ENCODE measurements at places on chromosomes 12 and 14. TPM values are rescaled to one million over a fixed set of nuclear protein-coding genes. Genes with fewer than 3 reads are reported as not detected.

DNA sequence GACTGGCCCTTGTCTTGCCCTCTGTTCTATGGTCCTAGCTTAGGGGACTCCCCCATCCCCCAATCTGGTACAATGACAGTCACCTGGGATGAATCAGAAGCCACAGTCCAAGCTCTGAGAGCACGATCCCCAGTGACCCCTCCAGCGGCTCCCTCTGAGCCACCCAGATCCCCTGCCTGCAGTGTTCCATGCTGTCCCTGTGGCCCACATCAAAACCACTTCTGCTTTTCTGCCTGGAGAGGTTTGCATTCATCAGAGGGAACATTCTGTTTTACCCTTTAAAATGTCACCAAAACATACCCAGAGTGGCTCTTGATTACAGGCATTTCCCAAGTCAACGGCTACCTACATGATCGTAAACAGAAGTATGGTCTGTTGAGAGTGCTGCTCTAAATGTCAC lies 47.5 kb downstream of the NOS1 start:
- DNase-seq: no peak

DNA sequence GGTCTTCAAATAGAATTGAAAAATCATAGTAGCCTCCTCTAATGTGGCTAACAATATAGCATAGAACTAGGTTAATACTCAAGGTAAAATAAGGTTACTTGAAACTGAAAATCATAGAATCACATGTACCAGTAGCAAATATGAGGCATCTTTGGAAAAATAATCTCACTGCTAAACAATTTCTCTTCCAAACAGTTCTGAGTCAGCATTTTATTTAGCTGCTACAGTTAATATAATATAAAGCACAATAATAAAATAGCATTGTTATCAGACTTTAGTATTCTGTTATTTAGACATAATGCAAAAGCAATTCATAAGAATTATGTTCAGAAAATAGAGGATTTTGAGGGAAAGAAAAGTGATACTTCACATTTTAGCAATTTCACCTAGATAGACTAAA lies 35.0 kb downstream of the ERO1A start:
- DNase-seq: no peak

- DNase-seq: peak; percentile 60
Observed at GRCh38 chr12:32470936-32471470, 71.6 kb downstream of the FGD4 start.

GRCh38 chr14:28348797-28349196 lies 417.8 kb upstream of the FOXG1 start:
- no peak for DNase-seq

DNA sequence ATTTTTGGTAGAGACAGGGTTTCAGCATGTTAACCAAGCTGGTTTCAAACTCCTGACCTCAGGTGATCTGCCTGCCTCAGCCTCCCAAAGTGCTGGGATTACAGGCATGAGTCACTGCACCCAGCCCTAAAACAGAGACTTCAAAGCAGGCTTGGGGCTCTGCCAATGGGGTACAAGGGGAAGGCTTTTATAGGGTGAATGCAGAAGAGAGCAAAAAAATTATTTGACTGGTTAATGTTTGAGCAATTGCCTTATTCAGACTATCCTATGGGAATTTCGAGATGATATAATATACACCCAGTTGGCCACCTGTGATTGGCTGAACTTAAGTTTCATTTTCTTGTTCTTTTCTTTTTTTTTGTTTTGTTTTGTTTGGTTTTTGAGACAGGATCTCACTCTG lies 31.5 kb upstream of the ACTN1 start:
- no peak for DNase-seq

Gene RNASE1
- 21.4 TPM for total RNA-seq

- DNase-seq: no peak
Observed at GRCh38 chr14:60935319-60935718, 45.6 kb downstream of the TRMT5 start.

DNA sequence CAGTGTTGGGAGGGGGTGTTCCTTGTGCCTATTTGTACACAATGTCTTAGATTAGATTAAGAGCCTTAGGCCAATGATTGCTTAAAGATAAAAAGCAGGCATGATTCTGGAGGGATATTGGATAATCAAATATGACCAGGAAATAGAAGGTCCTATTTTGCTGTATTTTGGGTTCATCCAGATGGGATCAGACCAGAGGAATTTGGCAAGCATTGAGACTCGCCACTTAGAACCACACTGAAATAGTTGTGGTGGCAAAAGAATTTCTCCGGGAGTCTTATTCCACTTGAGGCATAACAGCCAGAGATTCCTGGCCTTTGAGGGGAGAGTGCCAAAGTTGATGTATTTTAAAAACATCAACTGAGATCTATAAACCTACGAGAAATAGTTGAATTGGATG lies 327.2 kb downstream of the RAD51B start:
- no peak for DNase-seq

Gene MOAP1
- total RNA-seq: 10.4 TPM

Gene MYO1H
- not detected for total RNA-seq

Gene SRGAP1
- total RNA-seq: 1.1 TPM

DNA sequence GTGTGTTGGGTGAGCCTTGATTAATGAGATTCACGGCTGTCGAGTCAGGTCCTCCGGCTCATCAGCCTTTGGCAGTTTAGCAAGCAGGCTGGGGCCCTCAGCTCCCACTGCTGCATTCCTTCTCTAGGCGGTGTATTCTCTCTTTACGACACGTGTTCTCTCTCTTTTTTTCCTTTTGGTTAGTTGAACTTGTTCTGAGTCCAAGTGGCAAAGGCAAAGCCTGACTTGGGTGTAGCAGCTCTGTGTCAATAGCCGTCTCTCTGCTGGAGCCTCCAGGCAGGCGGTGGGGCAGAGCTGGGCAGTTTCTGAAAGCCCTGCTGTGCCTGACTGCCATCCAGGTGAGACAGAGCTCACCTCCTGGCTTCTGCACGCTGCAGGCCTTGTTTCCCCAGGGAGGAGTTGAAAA lies 46.6 kb downstream of the SUSD6 start:
- peak; percentile 75 for DNase-seq

- DNase-seq: no peak
Observed at GRCh38 chr12:89098441-89099112, 253.7 kb downstream of the DUSP6 start.

DNA sequence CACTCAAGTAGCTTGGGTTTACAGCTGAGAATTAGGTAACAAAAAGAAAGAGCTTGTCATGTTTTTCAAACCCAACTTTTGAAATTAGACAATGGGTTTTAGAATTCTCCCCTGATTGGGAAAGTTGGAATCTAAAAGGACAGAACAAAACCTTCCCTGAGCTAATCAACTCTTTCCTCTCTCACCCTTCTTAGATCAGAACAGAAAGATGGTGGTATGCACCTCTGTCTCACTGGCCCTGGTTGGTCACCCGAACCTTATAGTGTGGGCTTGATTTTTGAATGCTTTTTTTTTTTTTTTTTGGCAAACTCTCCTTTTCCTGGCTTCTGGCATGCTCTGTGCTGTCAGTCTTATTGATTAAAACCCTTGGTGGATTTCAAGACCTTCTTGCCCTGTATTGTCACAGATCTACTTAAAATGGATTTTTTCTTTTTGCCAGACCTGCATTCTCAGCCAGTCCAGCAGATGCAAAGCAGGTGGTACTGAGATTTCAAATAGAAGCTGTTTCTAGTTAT lies 251.1 kb upstream of the RMST start:
- DNase-seq: no peak

DNA sequence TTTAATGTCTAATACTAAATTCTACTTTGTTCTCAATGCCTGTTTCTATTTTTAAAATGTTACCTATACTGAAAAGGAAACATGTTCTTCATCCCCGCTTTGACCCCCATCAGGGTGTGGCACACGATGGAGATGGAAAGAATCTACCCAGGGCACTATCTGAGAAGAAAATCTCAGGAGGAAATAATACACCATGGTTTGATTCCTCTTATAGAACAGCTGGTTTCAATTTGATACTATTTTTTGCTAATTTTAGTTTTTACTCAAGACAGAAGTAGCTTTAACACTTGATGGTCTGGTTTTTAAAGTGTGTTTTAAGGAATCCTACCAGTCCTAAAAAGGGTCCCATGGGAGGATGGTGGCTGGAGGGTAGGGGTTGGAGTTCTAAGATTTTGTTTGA lies 56.7 kb downstream of the PPM1H start:
- DNase-seq: no peak

GRCh38 chr12:121132601-121133481 lies at the start of gene P2RX7:
Gene P2RX7 (plus strand): TSS chr12:121132876. CDS start chr12:121132971, 95 bp downstream.
- peak; percentile 87 for DNase-seq

GRCh38 chr12:110583137-110584059 lies at the start of gene PPTC7:
Gene PPTC7 (minus strand): TSS chr12:110583318. CDS start chr12:110583031, 287 bp downstream.
- peak; percentile 97 for DNase-seq
